Breast epithelium (tissue), 4 donors: ENCODE measurements at places on chromosomes 1 and 21.

GRCh38 chr1:99218999-99219398 lies 45.3 kb upstream of the PLPPR4 start:
- DNase-seq: no peak

DNA sequence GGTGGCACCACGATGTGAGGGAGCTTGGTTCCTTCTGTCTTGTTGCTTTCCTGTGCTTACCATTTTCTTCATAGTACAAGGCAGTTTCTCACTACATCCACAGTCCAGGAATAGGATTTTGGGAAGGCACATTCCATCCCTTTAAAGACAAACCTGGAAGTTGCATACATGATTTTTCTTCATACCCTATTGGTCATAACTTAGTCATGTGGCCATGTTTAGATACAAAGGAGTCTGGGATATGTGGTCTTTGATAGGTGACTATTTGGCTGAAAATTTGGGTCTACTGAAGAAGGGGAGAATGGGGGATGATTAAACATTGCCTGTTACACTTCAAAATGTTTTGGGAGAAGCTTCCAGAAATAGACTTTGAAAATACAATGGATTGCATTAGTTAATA lies 7.0 kb downstream of the DYRK1A start:
- DNase-seq: no peak

DNA sequence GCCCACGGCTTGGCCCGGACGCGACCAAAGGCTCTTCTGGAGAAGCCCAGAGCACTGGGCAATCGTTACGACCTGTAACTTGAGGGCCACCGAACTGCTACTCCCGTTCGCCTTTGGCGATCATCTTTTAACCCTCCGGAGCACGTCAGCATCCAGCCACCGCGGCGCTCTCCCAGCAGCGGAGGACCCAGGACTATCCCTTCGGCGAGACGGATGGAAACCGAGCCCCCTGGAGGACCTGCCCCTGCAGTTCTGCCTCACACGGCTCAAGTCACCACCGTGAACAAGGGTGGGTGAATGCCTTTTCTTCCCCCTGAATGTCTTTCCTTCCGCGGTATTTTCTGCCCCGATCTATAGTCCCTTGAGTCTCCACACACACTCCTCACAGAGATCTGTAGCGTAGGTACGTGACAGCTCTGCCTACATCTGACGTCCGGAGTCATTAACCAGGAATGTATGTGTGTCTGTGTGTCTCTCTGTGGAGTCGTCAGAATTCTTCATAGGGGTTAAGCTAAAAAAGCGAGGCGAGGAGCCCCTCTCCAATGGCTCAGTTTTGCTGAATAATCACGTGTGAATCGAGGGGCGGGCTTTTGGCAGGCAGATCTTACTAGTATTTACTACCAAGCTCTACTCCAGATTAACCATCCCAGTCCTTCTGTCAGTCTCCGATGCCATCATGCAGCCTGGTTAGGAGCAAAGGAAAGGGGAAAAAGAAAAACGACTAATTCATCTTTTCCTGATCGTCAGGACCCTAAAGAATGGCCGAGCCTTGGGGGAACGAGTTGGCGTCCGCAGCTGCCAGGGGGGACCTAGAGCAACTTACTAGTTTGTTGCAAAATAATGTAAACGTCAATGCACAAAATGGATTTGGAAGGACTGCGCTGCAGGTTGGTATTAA lies at the start of gene CDKN2C:
Gene CDKN2C, plus strand, starts transcription at position 635 of the 898 bp plus-strand sequence. Its CDS starts 124 bp downstream, at position 759.
- peak; percentile 78 for DNase-seq

DNA sequence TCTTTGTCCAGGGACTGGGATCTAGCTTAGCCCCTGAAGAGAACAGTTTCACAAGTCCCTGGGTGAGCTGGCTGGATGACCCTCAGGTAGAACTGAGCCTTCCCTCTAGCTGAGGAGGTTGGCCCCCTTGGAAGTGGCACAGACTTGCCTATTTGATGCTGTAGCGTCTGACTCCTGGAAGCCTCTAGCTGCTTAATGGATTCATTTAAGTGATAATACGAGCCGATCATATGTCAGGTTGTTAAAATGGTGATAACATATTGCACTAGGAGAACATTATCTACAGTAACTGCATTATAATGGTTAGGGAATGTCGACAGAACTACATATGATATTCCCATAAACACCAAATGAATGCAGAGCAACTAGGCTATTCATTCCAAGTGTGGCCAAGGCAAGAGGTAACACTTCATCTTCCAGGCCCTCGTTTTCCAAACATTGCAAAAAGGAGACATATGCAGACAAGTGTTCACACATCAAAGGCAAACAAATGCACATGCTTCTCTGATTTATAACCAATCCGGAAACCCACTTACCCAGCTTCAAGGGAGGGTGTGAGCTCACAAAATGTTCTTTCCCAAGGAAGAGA lies 340.1 kb upstream of the PLXNA2 start:
- DNase-seq: no peak

- no peak for DNase-seq
Measured at GRCh38 chr1:216903382-216903740, 180.1 kb upstream of the ESRRG start.

DNA sequence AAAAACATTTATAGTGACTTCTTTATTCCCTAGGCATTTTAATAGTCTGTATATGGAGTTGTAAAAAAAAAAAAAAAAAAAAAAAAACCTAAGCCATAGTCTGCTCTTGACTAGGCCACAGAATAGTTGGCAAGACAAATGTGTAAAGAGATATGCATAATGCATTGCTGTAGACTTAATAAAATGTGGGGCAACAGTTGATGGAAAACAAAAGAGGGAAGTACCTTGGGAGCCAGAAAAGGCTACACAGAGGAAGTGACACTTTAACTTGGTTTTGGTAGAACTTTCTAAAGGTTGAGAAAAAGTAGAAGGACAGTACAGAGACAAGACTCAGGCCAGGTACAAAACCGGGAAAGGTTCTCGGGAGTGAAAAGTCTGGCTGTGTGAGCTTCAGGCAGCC lies 802.9 kb upstream of the ADAMTS5 start:
- DNase-seq: no peak

- DNase-seq: no peak
Measured at GRCh38 chr1:86498281-86498680, 29.6 kb downstream of the CLCA1 start.

GRCh38 chr1:94648225-94649007 lies 106.9 kb upstream of the F3 start:
- peak; percentile 89 for DNase-seq

DNA sequence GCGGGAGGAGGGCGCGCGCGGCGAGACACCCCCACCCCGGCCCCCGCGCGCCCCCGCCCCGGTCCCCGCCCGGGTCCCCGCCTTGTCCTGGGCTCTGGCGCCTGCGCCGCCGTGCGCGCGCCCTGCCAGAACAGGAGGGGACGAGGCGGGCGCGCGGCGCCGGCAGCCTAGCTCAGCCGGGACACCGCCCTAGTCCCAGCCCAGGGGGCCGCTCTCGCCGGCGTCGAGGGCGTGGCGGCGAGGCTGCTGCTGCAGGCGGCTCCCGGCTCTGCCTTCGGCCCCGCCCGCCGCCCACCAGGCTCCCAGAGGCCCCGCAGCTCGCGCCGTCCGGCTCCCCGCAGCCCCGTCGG lies at the start of gene RCAN3:
Gene RCAN3, plus strand, starts transcription at position 128 of the 350 bp plus-strand sequence. CDS start 11,537 bp downstream, outside the sequence.
- DNase-seq: peak; percentile 80

GRCh38 chr1:212470059-212470458 lies 37.3 kb downstream of the NENF start:
- DNase-seq: peak; percentile 85

GRCh38 chr21:44575307-44576024 lies 1.9 kb downstream of the KRTAP10-4 start:
- no peak for DNase-seq

- no peak for DNase-seq
Measured at GRCh38 chr1:74674278-74675048, 871 bp upstream of the ERICH3 start.

DNA sequence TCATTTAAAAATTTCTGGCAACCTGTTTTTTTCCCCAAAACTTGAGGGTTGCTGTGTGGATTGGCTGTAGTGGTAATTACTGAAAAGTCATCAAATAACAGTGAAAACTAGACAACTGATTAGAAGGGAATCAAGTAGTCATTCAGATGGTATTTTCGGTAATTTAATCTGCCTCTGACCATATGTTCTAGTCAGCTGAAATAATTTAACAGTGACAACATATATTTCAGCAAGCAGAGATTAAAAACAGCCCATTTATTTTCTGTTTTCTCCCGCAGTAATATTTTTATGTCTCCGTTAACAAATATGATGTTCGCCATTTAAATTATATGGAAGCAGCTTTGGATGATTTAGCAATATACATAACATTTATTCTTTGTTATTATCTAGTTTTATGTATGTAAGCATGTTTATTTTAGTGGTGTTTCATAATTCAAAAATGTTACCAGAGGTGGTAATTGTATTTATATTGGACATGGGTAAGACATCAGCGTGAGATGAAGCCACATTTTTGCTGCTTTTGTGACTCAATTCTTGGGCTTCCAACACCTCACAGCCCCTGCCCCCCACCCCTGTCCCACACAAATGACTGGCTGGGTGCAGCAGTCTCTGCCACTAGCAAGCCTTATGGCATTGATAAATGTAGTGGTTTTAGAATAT lies 104.4 kb downstream of the GALNT2 start:
- no peak for DNase-seq

- DNase-seq: no peak
Measured at GRCh38 chr1:110136911-110137310, 13.4 kb upstream of the SLC6A17 start.

DNA sequence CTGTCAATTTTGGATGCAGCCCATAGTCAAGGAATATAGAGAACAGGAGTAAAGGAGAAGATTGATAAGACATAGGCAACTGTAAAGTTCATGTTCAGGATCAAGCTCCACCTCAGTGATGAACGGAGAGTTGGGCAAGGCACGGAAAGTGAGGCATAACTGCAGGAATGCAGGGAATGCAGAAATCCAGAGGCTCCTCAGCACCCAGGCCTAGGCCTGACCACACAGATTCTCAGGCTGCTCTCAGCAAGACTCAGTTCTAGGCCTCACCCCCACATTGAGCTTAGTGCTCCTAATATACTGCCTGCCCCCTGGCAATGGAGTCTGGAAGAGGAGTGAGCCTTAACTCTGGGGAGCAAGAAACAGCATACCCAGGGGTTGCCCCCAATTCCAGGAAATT lies 36.3 kb upstream of the S1PR1 start:
- no peak for DNase-seq

GRCh38 chr1:84582802-84583587 lies 8.8 kb upstream of the CTBS start:
- DNase-seq: no peak

GRCh38 chr1:66626261-66626660 lies 92.3 kb downstream of the SGIP1 start:
- no peak for DNase-seq

DNA sequence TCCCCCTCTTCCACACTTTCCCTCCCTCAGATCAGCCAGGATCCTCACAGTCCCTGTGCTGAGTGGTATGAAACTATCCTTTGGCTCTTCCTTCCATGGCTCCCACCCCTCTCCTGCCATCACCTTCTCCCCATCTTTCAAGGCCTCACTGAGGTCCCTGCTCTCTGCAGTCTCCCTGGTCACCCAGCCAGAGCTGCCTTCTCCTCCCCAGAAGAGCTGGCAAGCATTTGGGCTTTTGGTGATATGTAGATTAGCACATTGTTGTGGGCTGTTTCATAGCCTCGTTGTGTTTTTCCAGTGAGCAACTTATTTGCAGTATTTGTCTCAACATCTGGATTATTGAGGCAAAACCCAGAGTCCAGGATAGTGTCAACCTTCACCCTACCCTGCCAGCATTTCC lies 2.2 kb downstream of the CSF1 start:
- no peak for DNase-seq

GRCh38 chr1:51222136-51222787 lies 13.8 kb upstream of the RNF11 start:
- DNase-seq: no peak

GRCh38 chr21:18340387-18340942 lies 63.1 kb downstream of the TMPRSS15 start:
- no peak for DNase-seq

DNA sequence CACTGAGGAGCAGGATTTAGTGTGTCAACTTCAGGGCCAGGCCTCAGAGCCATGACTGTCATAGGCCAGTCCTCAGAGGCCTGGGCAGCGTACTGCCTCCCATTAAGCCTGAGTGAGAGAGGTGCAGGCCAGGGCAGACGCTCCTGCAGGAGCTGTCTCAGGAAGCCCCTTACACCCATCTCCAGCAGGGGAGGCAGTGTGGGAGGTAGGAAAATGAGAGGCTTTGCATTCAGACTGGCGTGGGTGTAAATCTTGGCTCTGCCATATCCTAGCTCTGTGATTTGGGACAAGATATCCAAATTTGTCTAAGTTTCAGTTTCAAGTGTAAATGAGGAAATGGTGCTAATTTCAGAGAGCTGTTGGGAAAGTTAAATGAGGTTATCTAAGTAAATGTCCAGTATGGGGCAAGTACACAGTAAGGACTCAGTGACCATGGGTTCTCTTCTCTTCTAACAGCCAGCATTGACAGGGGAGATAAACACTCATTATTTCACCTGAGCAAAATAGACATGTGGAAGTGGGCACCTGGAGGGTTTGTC lies 184.1 kb downstream of the ZSCAN20 start:
- no peak for DNase-seq

- no peak for DNase-seq
Measured at GRCh38 chr1:230892018-230892491, 23.7 kb upstream of the C1orf198 start.

- no peak for DNase-seq
Measured at GRCh38 chr1:80666073-80666472, 1134.7 kb upstream of the ADGRL2 start.

DNA sequence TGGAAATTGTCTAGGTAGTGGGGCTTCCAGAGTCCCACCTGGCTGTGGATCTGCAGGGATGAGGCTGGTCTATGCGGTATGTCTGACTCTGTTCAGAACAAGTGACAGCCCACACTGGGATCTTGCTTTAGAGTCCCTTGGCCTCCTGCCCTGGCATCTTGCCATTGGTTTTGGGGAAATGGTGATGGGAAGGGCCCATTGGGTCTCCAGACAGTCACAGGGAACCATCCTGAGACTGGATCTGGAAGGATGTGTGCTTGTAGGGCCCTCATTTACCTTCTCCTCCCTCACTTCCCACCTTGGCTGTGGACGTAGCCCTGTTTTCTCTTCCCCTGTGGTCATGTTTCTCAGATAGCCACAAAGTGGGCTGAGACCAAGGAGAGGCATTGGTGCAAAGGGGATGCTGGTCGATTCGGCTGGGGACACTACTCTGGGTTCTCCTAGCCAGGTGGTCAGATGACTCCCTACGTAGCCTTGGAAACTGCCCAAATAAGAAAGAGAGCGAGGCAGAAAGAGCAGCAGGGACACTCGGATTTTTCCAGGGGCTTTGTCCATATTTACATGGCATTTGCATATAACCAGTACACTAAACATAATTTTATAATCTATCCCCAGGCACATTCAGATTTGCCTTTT lies 15.1 kb downstream of the SOX13 start:
- no peak for DNase-seq

GRCh38 chr1:117683571-117684285 lies 77.9 kb downstream of the TENT5C start:
- DNase-seq: no peak
